ENCODE measurements at places on chromosomes 16 and 17.

DNA sequence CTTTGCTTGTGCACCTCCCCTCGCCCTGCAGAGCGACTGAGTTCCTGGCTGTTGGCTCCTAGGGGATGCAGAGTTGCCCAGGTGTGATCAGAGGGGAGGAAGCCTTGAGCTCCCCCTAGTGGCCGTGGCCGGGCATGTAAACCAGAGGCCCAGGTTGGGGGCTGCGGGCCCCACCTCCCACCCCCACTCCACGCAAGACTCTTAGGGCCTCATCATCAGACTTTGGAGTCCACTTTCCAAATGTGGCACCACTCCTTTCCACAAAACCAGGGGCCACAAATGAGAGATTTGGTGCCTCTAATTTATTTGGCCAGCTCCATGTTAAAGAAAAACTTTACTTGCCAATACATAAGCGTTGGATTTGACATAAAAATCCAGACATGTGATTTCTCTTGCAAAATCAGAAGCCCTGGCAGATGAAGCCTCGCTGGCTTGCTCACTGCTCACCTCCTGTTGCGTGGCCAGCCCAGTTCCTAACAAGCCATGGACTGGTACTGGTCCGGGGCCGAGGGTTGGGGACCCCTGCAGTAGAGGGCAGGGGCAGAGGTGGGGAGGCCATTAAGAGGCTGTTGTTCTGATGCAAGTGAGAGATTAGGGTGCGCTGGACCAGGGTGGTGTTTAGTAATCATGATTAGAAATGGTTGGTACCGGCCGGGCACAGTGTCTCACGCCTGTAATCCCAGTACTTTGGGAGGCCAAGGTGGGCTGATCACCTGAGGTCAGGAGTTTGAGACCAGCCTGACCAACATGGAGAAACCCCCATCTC lies 28.7 kb upstream of the GAS7 start:
- DNase-seq = no peak

GRCh38 chr16:10946308-10946707 lies 1.9 kb downstream of the CLEC16A start:
- DNase-seq = no peak

DNA sequence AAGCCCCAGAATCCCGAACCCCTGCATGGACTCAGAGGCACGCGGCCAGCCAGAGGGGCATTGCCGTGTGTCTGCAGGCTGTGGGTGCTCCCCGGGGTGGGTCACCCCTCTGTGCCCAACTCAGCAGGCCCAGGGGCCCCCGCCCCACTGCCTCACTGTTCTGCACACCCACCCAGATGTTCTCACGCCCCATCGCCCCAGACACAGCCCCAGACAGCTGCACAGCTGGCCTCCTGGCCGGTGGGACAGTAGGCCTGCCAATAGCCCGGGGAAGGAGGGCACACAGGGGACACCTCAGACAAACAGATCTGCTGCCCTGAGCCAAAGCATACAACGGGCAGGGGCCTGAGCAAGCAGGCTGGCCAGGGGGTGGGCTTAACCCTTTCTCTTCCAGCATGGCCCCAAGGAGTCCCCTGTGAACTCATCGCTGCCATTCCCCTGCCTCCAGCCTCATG lies 27.6 kb upstream of the NXPH3 start:
- DNase-seq = no peak

DNA sequence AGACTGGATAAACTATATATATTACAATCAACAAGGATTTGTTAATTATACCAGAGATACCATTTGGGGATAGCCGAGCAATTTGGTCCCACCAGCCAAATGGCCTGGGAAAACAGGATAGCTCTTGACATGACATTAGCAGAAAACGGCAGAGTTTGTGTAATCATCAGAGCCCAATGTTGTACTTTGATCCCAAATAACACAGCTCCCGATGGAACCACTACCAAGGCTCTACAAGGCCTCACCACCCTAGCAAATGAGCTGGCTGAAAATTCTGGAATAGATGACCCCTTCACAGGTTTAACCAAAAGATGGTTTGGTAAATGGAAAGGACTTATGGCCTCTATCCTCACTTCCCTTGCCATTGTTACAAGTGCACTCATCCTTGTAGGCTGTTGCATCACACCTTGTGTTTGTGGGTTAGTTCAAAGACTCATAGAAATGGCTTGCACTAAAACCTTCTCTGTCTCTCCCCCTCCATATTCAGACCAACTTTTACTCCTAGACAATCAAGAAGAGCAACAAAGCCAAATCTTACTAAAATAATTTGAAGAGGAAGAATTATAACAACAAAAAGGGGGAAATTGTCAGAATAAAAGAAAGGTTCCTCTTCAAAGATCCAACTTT lies 9.5 kb downstream of the TXNL4B start:
- no peak for DNase-seq

DNA sequence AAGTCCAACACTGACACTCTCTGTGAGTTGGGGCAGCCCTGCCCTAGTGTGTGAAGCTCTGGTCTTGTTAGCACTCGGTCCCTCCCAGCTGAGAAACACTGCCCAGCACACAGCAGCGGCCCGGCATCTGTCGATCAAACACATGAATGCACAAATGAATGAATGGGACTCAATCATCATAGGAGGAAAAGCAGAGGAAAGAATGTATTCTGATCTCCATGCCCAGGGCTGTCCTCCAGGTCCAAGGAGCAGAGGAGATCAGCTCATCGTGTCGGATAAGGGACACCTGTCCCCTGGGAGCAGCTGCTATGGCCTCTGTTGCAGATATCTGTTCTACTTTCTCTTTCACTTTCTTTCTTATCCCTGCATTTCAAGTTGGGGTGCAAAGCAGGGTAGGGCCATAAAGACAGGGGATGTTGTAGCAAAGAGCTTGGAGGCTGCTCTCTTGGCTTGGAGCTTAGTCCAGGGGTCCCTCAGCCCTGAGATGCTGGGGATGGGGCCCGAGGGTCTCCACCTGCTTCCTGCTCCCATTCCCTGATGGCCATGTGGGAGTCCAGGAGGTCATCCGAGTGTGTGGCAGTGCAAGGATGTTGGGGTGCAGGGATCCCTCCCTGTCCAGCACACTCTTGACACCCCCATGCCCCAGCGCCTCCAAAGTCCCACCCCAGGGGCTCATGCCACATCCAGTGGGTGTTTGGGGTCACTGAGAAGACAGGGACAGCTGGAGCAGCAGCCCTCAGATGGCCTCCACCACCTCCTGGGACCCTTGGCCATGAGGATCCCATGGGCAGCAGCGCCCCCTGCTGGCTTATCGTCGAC lies 88.2 kb downstream of the IRF8 start:
- peak; percentile 4 for DNase-seq

- DNase-seq = no peak
These were observed 42.2 kb downstream of the TENT4B start for GRCh38 chr16:50195276-50195675.

DNA sequence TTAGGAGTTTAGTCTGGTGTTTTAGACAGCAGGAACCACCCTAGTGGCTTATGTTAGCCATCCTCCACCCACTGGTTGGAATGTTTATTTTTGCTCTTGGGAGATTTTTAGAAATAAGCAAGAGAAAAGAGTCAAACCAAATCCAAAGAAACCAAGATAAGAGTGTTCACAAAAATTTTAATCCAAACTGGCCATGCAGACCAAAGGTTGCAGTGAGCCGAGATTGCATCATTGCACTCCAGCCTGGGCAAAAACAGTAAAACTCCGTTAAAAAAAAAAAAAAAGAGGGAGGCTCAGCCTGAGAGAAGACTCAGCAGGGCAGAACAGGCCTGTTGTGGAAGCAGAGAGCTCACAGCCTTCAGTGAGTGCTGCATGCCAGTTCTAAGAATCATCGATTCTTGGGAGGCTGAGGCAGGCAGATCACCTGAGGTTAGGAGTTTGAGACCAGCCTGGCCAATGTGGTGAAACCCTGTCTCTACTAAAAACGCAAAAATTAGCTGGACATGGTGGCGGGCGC lies 12.2 kb upstream of the C16orf54 start:
- no peak for DNase-seq

DNA sequence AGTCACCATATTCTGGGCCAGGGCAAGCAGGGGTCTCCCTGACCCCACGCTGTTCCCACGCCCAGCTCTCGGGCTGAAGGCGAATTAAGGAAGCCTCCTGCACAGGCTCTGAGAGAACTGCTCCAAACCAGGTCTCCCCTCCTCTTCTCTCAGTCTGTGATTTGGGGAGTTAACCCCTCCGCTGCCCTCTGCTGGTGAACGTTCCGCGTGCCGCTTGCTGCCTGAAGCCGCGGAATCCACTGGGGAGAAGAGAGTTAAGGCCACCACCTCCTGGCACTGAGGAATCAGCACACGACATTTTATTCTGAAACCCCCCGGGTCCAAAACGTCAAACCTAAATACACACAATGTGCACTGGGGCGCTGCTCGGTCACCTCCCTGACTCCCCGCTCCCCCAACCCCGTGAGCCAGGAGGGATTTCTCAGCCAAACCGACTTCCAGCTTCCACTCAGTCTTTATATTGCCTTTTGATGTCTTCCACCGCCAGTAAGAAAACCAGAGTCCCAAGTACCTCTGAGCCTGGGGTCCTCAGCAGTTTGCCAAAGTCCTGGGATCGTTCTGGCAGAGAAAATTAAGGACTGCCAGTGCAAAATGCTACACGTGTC lies 54.4 kb upstream of the RCVRN start:
- DNase-seq = no peak

GRCh38 chr16:25449802-25450201 lies 192.2 kb upstream of the ZKSCAN2 start:
- no peak for DNase-seq

DNA sequence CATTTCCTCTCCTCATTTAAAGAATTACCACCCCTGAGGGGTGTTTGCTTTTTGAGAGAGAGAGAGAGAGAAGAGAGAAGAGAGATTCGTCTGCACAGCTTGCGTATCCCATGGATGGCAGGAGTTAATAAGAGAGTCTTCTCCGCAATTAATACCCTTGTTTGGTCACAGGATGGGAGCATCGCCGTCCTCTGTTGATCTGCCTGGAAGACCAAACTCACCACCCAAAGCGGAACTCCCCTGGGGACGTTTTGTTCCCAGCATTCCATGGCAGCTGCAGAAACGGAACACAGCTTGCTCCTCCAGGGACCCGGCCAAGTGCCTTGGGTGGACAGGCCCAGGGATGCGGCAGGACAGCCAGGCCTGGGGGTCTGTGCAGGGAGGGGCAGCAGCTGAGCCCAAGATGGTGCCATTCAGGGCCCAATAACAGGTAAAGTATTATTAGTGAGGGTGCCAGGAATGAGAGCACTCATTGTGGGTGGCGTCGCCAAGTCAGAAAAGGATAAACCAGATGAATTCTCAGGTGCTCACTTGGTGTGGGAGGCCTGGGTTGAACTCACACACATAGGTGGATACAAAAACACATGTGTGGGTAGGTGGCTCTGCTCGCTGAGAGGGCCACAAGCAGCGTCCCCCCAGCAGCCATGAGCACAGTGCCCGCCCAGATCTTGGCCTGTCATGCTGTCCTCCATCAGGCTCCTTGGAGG lies 83.1 kb downstream of the NT5M start:
- no peak for DNase-seq

DNA sequence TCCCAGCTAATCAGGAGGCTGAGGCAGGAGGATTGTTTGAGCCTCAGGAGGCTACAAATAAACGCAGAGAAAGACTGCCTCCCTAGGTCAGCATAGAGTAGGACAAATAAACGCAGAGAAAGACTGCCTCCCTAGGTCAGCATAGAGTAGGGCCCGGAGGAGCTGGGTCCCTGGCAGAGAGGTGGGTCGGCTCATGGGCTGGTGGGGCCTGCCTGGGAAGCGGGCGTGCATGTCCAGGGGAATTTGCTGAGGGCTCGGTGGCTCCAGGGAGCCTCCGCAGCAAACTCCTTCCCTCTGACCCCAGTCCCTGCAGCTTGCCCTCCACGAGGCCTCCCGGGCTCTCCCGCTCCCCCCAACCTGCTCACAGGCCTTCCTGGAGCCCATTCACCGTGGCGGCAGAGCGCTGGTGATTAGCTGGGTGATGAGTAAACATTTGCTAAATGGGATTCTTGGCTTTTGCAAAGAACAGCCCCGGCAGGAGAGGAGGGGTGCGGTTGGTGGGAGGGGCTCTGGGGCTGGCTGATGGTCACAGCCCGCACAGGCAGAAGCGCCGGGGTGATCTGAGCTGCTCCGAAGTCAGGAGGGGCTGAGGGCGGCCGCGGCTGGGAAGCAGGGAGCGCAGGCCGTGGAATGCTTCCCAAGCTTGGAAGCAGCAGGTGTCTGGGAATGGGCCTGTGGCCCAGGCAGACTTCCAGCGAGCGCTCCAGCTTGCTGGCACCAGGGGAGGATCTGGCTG lies 93.1 kb downstream of the RTN4RL1 start:
- no peak for DNase-seq

DNA sequence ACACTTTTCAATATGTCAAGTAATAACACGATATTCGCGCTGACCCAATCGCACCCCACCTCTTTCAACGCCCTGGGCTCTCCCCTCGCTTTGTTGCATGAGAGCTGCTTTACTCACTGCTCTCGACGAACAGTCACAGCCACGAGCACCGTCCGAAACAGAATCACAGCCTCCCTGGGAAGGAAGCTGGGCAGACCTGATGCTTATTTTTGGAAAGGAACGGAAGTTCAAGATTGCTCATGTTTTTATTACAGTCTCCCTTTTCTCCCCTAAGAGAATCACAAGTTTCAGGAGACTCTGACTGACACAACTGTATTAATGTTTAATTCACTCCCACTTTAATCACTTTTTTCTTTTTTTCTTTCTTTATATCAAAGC lies 67.8 kb downstream of the ANKRD11 start:
- no peak for DNase-seq

Data from AML-193 (cell line).